ENCODE measurements at places on chromosomes 1 and 21.

DNA sequence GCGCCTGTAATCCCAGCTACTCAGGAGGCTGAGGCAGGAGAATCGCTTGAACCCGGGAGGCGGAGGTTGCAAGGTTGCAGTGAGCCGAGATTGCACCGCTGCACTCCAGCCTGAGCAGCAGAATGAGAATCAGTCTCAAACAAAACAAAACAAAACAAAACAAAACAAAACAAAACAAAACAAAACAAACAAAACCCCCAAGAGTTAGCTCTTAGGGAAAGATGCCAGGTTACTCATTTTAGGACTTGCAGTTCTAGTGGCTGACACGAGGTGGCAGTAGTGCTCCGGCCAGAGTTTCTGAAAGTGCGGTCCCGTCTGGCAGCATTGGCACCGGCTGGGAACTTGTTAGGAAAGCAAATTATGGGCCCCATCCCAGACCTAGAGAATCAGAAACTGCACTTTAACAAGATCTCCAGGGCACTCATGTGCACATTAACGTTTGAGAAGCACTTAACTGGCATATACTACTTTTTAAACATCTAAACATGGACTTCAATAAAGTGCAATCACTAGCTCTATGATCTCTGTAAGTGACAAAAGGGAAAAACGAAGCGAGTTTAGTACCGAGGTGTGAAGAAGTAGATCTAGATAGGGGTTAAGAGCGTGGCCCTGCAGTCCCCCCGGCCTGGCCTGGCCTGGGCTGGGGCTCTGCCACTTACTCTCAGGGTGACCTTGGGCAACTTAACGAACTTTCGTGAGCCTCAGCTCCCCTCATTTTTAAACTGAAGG lies 41.9 kb upstream of the TNFRSF1B start:
- DNase-seq = peak; percentile 73

GRCh38 chr1:10509809-10510509 lies 35.2 kb downstream of the PEX14 start:
- no peak for DNase-seq

- DNase-seq = no peak
These were observed 309.2 kb downstream of the HLX start for GRCh38 chr1:221188458-221188857.

- DNase-seq = no peak
These were observed 10.5 kb downstream of the CITED4 start for GRCh38 chr1:40851643-40852042.

- DNase-seq = peak; percentile 53
These were observed at the start of gene IFI16 for GRCh38 chr1:159009704-159010361. Gene IFI16, plus strand, starts transcription at chr1:159009907. Its CDS starts 4,774 bp downstream, at chr1:159014681.

GRCh38 chr1:168939110-168939946 lies 167.2 kb upstream of the ATP1B1 start:
- DNase-seq = no peak

- no peak for DNase-seq
These were observed 14.7 kb downstream of the TMEM81 start for GRCh38 chr1:205069371-205070125.

DNA sequence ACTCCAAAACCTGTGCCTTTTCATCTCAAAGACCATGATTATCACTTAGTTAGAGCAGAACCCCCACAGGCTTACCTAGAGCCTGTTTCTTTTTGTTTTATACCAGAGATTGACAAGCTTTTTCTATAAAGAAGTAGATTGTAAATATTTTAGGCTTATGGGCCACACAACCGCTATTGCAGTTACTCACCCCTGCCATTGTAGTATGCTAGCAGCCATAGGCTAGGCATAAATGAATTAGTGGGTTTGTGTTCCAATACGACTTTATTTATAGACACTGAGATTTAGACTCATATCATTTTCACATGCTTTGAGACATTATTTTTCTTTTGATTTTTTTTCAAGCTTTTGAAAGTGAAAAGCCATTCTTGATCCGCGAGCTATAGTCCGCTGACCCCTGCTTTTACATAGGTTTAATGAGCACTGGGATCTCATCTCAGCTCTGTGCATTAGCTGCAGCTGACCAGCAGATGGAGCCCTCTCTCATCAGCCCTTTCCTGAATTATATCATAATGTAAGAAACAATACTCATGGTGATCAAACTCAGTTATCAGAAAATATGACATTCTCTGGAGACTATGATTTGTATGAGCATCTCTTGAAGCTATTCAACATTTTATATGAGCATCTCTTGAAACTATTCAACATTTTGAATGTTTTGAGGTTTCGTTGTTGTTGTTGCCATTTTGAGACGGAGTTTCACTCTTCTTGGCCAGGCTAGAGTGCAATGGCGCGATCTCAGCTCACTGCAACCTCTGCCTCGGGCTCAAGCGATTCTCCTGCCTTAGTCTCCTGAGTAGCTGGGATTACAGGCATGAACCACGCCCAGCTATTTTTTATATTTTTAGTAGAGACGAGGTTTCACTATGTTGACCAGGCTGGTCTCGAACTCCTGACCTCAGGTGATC lies 111.9 kb upstream of the L1TD1 start:
- peak; percentile 49 for DNase-seq

GRCh38 chr1:236204039-236204438 lies 61.7 kb downstream of the GPR137B start:
- no peak for DNase-seq

- DNase-seq = no peak
These were observed 101.3 kb downstream of the CRYAA start for GRCh38 chr21:43269957-43270705.

- no peak for DNase-seq
These were observed 7.4 kb upstream of the PPP1R15B start for GRCh38 chr1:204419064-204419403.

DNA sequence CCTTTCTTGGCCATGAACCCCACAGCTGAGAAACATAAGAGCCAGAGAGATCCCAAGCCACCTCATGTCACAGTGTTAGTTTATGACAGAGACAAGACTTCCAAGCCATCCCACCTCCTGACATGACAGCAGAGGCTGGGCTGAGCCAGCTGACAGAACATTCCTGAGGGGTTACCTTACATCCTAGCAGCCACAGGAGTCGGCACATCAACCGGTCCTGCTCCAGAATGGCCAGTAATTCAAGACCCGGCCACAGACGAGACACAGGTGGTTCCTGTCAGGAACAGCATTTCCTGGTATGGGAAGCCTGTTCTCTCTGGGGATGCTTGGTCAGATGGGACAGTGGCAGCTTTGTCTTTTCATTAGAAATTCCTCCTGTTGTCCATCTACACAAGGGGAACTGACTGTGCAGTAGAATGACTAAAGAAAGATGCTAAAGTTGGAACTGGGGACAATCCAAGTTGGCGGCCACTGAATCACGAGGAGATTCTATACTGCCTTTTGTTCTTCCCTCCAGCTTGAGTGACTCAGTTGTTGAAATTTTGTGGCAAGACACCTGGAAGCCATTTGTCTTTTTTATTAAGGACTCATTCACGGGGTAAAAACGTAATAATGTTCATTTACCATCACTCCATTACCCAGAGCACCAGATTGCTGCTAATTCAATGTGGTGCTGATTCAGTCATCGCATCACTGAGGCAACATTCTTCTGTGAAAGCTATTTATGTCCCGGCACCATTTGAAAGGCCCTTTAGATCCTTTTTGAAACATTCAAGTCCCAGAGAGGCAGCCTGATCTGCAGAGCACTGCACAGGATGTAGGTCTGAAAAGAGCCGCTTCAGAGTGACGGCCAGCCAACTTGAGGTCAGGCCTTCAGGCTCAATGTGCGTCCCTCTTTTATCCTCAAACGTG lies 37.2 kb upstream of the NPL start:
- DNase-seq = no peak

DNA sequence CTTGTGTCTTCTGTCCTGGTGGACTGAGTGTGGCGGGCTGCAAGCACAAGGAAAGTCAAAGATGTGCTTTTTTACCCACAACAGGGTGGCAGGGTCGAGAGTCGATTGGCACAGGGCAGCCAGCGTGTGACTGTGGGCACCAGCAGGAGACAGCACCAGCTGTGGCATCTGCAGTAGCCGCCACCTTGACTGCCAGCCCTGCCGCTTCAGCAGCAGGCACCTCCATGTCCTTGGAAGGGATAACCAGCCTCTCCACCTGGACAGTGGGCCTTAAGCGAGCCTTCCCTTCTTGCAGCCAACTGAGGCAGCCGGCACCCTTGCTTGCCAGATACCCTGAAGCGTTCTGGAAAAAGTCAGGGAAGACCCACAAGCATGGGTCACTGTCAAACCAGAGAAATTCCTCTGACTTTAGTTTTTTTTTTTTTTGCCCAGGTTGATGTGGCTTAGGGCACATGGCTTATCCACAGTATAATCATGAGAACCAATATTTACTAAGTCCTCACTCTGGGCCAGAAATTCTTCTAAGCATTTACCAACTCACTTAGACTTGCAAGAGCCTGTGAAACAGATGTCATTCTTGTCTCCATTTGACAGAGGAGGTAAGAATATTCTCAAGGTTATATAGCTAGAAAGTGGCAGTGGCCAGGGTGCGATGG lies 30.1 kb upstream of the PTGFRN start:
- no peak for DNase-seq
